Stimulated activated CD4-positive, alpha-beta T cell treated with anti-CD3 and anti-CD28 coated beads, Interleukin-15, amount 100 ng/mL, for 48 hours (primary cell): ENCODE measurements at places on chromosomes 7 and 10.

- DNase-seq = no peak
Observed at GRCh38 chr7:41816111-41816510, 113.2 kb upstream of the INHBA start.

DNA sequence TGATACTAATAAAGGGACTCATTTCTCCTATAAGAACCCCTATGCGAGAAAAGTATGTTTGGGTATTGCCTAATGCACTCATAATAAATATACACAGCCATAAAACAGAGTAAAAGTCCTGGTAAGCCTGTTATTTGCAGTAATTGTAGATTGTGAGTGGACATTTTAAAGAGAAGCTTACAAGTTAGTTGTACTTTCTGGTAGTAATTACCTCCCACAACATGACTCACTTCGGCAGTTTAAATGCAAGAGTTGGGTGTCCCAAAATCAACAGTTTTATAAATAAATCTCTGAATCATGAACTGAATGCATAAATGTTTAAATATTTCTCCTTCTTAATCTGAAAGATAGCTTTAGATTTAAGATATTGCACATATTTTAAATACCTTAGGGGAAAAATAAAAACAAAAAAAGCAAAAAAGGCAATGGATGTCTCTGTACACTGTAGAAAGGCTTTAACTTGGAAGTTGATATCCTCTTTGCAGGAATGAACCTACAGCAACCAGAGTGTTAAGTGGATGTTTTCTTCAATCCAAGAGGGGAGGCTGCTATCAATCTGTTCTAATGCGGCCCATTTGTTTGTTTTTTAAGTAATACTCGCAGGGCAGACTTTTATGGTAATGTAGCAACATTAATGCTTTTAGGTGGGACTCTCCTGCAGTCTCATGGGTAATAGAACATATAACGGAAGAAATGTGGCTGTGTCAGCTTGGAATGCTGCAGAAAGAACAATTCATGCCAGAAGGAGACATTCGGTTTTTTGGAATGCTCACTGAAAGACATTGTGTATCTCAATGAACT lies 57.3 kb upstream of the ZEB1 start:
- DNase-seq = no peak

- DNase-seq = no peak
Observed at GRCh38 chr10:74704629-74705357, 121.6 kb upstream of the KAT6B start.

DNA sequence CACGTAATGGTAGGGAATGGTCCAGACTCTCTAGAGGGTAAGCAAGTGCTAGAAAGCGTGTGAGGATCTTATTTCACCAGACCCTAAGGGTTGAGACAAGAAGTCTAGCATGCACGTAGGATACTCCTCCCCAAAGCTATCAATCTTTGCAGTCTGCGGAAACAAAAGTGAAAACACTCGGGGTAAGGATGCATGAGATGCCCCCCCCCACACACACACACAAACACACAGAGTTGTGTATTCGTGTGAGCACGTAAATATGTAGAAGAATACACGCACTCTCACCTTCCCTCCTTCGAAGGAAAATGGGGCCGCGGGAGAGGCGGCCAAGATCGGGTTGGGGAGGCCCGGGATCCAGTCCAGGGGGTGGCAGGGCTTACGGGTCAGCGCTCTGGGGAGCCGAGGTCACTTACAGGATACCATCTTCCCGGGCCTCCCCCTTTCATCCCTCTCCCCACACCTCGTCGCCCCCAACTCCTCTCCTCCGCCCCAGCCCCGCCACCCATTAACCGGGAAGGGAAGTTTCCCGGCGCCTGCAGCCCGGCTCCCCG lies 455 bp downstream of the CUL2 start:
- no peak for DNase-seq

DNA sequence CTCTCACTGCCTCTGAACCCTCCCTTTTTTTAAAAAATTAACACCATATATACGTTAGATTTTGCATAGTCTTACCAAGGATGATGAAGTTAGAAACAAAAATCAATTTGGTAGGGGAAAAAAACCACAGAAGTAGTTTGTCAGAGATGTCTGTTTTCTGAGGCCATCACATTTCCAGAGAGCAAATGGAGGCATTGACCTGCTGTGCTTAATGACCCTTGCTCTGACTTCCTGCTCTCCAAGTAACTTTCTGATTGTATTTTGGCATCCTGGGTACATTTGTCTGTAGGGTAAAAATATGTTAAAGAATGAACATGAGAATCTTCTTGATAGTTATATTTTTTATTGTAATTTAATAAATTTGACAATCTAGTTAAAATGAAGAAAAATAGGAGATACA lies 140.2 kb downstream of the LCOR start:
- DNase-seq = no peak

DNA sequence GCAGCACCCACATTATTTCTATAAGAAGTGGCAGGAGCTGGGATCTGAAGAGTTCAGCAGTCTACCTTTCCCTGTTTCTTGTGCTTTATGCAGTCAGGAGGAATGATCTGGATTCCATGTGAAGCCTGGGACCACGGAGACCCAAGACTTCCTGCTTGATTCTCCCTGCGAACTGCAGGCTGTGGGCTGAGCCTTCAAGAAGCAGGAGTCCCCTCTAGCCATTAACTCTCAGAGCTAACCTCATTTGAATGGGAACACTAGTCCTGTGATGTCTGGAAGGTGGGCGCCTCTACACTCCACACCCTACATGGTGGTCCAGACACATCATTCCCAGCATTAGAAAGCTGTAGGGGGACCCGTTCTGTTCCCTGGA lies 874 bp upstream of the RBP3 start:
- DNase-seq = no peak

DNA sequence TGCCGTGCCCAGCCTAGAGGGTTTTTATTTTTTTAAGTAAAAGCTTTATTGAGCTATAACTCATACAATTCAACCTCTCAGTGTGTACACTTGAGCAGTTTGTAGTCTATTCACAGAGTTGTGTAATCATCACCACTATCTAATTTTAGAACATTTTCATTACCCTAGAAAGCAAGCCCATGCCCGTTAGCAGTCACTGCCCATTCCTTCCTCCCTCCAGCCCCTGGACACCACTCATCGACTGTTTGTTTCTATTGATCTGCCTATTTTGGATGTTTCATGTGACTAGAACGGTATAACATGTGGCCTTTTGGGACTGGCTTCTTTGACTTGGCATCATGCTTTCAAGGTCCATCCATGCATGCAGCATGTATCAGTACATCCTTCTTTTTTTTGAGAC lies 25.7 kb upstream of the SEC61A2 start:
- no peak for DNase-seq

- DNase-seq = no peak
Observed at GRCh38 chr10:94005050-94005449, 11.3 kb downstream of the PLCE1 start.

- no peak for DNase-seq
Observed at GRCh38 chr10:66803174-66803573, 122.7 kb upstream of the LRRTM3 start.

DNA sequence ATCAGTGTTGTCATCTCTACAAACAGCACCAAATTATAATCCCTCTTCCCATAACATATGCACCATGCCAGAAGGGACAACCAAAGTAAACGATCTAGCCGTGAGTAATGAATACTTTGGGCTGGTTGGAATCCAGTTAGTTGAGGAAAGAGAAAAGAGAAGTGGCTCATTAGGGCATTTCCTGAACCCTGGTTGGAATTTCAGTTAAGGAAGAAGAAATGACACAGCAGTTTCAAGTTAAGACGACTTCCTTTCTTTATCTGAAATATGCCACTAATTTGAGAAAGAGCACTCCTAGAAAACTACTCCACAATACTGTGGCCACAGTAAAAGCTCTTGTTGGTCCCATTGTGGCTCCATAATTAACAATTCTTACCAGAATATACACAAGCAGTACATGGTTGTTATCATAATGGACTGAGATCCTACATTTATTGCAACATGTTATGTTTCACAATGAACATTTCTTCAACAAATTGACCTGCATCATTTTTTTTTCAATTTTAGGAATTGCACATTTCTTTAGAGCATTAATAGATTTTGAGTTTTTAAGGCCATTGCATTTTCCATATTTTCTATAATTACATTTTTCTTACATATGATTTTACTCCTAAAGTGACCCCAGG lies at the start of gene TFEC:
TSS of gene TFEC (minus strand) at position 113 of the 626 bp plus-strand sequence. CDS start 46,322 bp downstream, outside the sequence.
- no peak for DNase-seq

- no peak for DNase-seq
Observed at GRCh38 chr7:30278849-30279652, 5.3 kb upstream of the ZNRF2 start.

DNA sequence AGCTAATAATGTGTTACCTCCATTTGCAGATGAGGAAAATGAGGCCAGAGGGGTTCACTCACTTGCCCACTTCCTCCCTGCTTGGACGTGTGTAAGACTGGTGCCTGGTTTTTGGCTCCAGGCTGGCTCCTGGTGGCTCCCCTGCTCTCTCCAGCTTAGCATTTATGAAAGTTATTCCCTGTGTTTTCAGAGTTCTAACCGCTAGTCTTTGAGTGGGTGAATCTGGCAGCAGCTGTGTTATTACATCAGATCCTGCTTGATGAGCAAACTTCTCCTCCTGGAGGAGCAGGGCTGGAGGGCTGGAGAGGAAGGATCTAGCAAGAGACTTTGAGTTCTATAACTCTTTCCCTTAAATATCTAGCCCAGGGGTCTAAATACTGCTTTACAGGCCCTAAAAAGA lies 80.9 kb upstream of the AGBL3 start:
- DNase-seq = no peak

- DNase-seq = no peak
Observed at GRCh38 chr7:98107313-98107721, 655 bp downstream of the LMTK2 start.

DNA sequence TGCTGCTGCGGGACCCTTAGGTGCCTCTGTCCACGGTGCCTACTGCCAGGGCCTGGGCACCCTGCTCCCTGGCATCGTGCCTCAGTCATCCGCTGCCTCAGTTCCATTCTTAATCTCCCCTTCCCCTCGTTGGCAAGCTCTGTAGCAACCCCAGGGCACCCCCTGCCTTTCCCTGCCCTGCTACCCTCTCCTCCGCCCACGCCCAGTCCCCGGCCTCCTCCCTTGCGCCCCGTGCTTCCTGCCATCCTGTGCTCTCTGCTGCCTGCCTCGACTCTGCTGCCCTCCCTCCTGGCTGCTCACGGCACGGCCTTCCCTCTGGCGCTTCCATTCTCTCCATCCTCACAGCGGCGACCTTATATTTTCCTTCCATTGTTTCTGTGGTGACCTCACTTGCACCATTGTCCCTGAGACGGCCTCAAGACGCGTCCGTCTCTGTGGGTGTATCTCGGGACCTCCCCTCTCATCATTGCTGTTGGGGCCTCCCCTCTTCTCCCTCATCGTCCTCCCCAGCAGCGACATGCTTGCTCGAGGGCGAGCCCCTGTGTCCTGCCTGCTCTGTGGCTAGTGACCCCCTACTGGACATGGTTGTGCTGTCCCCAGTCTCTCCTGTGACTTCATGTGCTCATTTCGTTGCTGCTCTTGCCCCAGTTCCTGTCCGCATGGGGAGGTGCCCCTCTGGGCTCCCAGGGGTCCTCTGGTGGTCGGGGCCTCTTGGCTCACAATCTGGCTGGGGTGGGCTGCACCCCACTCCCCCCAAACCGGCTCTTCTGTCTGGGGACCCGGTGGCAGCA lies 35.3 kb downstream of the AGAP3 start:
- DNase-seq = no peak

DNA sequence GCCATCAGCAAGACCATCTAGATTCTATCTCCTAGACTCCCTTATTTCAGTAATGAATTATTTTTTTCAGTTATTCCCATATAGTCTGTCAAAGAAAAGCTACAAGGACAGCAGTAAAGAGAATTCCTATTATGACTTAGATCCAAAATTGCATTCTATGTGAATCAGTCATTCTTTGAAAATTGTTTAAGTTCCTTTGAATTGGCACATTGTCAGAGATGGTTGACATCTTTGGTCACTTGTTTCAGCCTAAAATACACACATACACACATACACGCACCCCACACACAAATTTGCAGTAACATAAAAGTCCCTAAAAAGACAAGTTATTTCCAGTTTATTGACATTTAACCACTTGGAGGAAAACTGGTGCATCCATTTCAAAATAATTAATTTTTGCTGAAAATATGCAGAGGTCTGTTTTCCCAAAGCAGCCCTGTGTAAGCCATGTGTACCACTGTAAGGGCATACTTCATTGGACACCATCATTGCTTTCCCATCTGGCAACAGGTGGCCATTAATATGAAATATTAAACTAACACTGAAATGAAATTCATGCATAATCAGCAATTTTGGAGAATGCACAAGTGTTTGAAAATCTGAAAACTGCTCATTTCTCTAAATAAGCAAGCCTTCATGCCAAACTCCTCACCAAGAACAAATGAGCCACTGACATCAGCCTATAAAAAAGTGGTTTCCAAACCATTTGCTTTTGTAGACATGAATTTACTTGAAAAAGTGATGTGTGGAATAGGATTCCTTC lies 121.7 kb upstream of the COL1A2 start:
- DNase-seq = no peak

DNA sequence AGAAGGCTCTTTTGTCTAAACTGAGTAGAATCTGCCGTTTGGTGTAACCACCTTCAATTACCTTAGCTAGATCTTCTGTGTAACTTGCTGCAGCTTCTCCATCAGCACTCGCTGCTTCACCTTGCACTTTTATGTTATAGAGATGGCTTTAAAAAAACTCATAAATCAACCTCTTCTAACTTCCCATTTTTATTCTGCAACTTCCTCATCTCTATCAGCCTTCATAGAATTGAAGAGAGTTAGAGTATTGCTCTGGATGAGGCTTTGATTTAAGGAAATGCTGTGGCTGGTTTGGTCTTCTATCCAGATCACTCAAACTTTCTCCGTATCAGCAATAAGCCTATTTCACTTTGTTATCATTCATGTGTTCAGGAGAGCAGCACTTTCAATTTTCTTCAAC lies 1131.9 kb upstream of the CELF2 start:
- DNase-seq = no peak
